ENCODE measurements at places on chromosomes 6 and 20. TPM values are rescaled to one million over a fixed set of nuclear protein-coding genes. Genes with fewer than 3 reads are reported as not detected.
A peak's percentile ranks its signal among the peaks of the same experiment; 100 is the strongest.

- DNase-seq: no peak
Measured at GRCh38 chr6:126867641-126868040, 250.8 kb upstream of the RSPO3 start.

GRCh38 chr20:20085071-20085470 lies 32.7 kb downstream of the CFAP61 start:
- peak; percentile 17 for DNase-seq

DNA sequence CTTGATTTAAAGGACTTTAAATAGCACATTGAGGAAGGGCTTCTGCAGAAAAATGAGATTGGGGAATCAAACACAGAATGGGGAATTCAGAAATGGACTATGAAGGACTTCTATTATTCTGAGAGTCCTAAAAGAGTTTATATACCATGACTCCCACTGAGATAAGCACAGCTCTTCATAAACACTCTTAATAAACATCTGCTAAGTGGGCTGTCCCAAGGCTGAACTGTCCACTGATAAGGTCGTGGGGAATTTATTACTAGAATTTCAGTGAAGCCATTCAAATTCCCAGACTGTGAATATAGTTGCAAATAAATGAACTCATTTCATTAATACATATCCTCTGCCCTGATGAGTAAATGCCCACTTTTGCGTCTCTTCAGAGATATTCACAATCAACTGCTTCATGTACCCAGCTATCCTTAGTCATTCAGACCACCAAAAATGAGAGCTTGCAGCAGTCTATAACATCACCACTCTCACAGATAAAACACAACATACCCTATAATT lies 468.2 kb upstream of the RUNX2 start:
- no peak for DNase-seq

DNA sequence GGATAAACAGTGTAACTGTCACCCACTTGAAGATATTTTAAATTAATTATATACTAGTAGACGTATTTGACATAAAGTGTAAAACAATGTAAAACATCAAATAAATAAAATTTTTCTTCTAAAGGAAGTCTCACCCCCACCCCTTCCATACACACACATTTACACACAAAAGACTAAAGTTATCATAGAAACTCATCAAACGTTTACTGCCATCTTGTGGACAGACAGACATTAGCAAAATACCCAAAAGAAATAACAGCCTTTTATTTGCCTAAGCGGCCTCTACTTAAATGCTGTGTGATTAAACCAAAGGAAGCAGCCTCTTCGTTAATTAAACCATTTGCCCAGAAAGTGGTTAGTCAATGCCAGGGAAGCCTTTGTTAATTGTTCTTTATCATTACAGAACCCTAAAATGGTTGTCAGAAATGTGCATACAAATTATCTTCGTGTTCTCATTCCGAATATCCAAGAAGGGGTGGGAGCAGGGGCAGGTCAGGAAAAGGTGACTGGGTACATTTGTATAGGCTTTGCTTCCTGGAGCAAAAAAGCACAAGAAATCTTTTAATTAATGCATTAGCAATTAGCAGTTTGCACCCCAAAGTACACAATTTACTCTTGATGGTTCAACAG lies 176.2 kb upstream of the SASH1 start:
- peak; percentile 57 for DNase-seq

DNA sequence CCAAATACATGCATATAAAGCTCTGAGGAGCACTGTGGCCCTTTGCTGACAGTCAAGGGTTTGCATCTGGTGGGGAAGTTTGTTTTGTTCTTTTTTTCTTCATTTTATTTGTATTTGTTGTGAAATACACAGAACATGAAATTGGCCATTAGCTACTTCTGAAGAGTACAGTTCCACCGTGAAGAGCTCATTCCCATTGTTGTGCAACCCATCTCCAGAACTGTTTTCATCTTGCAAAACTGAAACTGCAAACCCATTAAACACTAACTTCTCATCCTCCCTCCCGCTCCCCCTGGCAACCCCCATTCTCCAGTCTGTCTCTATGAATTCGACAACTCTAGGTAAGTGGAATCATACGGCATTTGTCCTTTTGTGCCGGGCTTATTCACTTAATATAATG lies 231.3 kb downstream of the TFAP2C start:
- DNase-seq: no peak

DNA sequence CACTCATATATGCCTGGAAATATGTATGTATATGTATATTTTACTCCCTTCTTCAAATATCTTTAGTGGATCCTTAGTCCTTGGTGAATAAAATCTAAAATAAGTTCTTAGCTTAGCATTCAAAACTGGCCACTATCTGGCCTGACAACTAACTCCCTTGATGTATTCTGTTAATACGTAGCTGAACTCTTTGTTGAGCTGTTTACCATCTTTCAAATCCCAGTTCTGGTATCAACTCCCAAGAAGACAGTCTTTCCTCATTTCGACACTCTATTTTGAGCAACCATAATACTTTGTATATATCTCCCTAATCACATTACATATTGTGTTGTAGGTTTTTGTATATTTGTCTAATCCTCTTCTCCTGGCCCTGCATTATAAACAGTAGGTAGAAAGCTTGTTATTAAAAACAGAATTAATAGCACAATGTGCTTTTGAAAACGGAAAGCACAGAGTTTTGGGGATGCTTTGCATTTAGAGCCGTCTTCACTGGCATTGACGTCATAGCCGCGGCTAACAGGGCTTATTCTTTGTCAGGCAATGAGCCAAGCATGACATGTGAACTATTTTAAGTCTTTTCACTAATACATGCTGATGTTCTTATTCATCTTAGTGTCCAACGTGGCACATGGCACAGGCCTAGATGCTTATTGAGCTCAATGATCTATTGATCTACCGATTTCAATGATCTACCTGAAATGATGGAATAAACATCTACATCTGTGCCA lies 47.2 kb upstream of the CCN2 start:
- no peak for DNase-seq

DNA sequence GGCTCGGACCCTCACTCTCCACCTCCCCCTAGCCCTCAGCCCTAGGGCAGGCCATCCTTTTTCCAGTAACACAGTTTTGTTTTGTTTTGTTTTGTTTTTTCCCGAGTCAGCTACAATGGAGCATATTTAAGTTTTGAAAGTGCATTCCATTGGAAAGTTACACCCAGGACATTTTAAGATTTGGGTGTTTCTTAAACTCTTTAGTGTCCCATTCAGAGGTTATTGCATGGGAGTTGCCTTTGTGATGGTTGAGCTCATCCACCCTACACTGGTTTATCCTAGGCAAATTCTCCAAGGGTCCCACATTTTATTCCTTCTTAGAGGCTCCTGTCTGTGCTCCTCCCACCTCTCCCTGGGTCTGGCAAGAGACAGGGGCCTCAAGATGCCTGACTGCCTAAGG lies 58.9 kb downstream of the THBS2 start:
- no peak for DNase-seq

DNA sequence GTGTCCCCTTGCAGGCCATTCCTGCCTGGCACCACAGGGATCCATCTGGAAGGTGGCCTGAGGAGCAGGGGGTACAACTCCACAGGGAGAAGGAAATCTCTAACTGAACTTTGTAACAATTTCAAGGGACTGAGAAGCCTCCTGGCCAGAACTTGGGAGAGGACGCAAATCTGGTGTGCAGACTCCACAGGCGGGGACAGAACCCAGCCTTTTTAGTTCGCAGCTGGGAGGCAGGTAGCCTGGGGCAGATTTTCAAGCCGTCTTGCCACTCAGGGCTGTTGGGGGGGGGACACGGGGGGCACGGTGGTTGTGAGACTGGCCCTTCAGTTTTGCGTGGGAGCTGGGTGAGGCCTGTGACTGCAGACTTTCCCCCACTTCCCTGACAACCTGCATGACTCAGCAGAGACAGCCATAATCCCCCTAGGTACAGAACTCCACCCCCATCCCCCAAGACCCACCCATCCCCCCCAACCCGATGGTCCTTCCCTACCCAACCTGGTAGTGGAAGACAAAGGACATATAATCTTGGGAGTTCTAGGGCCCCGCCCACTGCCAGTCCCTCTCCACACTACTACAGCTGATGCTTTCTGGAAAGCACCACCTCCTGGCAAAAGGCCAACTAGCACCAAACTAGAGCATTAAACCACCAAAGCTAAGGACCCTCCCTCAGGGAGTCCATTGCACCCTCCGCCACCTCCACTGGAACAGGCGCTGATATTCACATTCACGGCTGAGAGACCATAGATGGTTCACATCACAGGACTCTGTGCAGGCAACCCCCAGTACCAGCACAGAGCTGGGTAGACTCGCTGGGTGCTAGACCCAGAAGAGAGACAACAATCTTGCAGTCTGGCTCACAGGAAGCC lies 3.0 kb upstream of the HUS1B start:
- DNase-seq: no peak

DNA sequence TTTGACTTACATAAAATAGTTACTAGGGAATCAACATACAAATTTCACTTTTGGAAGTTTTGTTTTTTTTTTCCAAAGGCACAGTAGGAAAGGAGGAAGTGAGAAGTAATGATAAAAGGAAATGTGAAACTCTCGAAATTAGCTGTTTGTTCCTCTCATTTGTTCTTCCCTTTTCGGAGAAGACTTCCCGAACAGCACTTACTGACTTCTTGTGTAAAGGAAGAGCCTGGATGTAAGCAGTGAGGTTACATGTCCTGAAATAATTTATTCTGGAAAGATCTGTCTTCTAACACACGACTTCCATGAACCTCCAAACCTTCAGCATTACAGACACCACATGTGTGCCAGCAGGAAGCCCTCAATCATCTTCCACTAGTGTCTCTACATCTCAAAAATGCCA lies 59.1 kb downstream of the KIF16B start:
- no peak for DNase-seq

GRCh38 chr20:25083141-25083772 lies 1.3 kb upstream of the VSX1 start:
- DNase-seq: no peak

- DNase-seq: no peak
Measured at GRCh38 chr6:153442096-153442495, 311.0 kb upstream of the RGS17 start.

- no peak for DNase-seq
Measured at GRCh38 chr6:145602726-145603326, 132.5 kb downstream of the EPM2A start.

DNA sequence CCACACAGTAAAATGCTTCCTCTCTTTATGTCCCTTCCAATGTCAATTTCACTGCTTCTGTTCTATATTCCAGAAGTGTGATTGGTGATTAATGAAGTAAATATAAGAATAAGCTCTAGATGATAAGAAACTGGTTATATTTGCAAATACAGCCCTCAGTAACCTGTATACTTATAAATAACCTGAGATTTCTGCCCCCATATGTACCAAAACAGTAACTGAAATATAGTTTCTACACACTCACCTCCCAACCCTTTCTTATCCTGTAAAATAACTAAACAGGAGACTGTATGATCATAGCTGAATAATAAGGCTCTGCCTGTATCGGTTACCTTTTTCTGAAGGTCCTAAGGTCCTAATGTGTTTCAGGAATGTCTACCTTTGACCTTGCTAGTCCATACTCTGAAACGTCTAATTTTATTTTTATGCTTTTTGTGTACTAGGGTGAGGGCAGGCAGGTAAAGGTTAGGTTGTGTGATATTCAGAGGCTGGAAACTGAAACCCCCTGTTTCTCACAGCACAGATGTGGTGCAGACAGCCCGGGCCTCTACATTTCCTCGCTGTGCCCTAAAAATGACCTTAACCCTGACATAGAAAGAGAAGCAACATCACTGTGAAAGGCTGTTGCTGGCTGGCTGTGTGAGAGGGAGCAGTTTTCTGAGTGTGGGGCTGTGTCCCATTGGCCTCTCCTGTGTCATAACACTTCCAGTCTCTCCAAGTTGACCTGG lies 378.8 kb downstream of the CENPW start:
- DNase-seq: no peak

DNA sequence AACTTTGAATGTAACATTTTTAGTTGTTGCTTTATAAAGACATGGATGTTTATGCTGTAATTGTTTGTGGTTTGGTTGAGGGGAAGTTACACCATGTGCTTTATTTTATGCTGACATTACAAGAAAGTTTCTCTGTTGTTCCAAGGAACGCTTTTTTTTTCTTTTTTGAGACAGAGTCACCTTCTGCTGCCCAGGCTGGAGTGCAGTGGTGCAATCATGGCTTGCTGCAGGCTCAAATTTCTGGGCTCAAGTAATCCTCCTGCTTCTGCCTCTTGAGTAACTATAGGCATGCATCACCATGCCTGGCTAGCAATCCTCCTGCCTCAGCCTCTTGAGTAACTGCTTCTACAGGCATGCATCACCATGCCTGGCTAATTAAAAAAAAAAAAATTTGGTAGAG lies 21.0 kb upstream of the IFNGR1 start:
- DNase-seq: no peak

GRCh38 chr20:21101932-21102575 lies 4.1 kb downstream of the LINC00237 start:
- no peak for DNase-seq

GRCh38 chr6:8299034-8299433 lies 136.3 kb downstream of the SLC35B3 start:
- no peak for DNase-seq

DNA sequence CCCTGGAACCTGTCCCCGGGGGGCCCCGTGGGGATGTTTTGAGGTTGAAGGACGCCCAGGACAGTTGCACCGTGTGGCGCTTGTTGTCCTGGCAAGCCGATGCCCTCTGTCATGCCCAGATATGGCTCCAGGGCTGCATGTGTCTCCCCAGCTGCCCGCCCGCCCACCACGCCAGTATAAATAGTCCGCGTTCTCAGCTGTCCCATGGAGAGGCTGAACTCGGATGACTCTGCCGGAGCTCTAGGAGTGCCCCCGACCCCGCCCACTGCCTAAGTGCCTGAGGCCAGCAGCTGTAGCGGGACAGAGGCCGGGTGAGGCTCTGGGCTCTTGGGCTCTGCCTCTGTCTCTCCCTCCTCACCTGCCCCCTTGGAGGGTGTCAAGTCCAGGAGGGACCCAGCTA lies 83.0 kb upstream of the GATA5 start:
- no peak for DNase-seq

DNA sequence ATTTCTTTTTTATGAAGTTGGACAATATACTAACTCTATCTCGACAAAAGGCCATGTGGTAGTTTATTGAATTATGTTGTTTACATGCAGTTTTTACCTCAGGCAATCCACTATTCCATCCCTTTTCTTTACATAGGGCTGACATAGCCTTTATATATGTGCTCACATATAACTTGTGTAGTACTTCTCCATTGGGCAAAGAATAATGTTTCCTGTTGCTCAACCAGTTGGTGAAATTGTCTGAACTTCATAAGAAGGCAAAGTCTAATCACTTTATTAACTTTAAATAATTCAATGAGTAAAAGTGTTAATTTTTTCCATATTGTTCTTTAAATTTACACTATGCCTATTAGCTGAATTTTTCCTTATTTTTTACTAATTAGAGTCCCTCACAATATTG lies 1272.1 kb downstream of the EPHA7 start:
- no peak for DNase-seq

Gene SEMG1
- not detected for polyA plus RNA-seq

Gene SCAF8
- 21.1 TPM for polyA plus RNA-seq

Gene FAM217A
- not detected for polyA plus RNA-seq

Gene VSTM2L
- 1.6 TPM for polyA plus RNA-seq

Gene PI3
- polyA plus RNA-seq: not detected

Gene RIMS4
- 0.14 TPM for polyA plus RNA-seq

All from urinary bladder (tissue), 4 donors.